Stimulated activated CD4-positive, alpha-beta T cell treated with anti-CD3 and anti-CD28 coated beads, Interleukin-1b, Interleukin-23, amount 100 ng/mL, for 1 hour (primary cell): ENCODE measurements at places on chromosomes 4 and X.

- DNase-seq: no peak
Observed at GRCh38 chr4:20574986-20575385, 125.3 kb upstream of the PACRGL start.

DNA sequence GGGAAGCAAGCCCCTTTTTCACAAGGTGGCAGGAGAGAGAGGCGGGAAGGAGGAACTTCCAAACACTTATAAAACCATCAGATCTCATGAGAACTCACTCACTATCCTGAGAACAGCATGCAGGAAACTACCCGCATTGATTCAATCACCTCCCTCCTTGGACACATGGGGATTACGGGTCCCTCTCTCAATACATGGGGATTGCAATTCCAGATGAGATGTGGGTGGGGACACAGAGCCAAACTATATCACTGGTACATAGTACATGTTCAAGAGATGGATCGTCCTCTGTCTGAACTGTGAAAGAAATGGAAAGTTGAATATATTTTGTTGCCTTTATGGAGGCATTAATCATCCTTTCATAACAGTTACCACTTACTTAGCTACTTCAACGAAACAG, 12.8 kb downstream of the EREG start:
- DNase-seq: no peak

DNA sequence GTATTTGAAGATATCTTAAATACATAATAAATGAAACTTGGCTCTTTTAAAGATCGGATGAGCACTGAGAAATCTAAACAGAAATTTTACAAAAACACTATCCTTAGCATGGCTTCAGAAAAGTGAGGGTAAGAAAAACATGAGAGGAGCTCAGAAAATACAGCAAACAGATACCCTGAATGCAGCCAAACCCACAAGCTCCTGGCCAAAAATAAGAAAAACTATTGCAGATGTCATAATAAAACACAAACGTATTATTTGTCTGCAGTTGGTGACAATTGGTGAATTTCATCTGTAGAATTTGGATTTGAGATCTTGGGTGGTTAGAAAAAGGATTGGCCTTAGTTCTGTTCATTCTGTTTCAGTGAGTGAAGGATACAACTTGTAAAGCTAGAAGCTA, 603.9 kb downstream of the INPP4B start:
- DNase-seq: no peak

GRCh38 chr4:183971929-183972490, 66.9 kb downstream of the STOX2 start:
- DNase-seq: no peak

- DNase-seq: no peak
Observed at GRCh38 chr4:44056721-44057151, 391.9 kb downstream of the KCTD8 start.

GRCh38 chr4:170623899-170624298, 534.1 kb upstream of the AADAT start:
- no peak for DNase-seq

DNA sequence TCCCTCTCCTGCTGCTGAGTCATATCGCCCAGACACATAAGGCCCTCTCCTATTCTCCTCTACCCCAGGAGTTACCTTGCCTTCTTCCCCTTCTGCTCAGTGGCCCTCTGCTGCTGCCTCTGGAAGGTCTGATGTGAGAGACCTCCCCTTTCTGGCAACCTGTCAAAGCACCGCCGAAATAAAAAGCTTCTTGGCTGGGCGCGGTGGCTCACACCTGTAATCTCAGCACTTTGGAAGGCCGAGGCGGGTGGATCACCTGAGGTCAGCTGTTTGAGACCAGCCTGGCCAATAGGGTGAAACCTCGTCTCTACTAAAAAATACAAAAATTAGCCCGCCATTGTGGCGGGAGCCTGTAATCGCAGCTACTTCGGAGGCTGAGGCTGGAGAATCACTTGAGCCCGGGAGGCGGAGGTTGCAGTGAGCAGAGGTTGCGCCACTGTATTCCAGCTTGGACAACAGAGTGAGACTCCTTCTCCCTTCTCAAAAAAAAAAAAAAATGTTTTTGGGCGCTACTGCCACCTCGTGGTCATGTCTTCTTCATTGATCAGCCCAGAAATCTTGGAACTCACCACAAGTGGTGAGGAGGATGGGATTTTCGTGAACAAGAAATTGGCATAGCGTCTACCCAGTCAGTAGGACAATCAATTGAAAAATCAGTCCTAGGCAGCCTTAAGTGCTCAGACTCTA, 8.6 kb upstream of the ZXDA start:
- no peak for DNase-seq

DNA sequence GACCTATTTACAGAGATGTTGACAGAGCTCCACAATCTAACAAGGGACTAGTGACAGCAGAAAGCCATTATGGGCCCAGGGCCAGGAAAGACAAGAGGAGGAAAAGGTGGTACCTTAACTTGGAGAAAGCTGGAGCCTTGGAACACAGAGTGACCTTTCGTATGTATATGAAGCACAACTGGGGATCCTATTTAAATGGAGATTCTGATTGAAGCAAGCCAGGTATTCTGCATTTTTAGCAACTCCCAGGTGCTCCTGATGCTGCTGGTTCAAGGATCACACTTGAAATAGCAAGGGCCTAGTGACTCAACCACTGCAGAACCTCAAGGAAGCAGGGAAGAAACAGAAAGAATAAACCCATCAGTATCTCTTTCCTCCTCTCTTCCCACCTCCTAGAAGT, 99.4 kb downstream of the TMEM47 start:
- DNase-seq: no peak

DNA sequence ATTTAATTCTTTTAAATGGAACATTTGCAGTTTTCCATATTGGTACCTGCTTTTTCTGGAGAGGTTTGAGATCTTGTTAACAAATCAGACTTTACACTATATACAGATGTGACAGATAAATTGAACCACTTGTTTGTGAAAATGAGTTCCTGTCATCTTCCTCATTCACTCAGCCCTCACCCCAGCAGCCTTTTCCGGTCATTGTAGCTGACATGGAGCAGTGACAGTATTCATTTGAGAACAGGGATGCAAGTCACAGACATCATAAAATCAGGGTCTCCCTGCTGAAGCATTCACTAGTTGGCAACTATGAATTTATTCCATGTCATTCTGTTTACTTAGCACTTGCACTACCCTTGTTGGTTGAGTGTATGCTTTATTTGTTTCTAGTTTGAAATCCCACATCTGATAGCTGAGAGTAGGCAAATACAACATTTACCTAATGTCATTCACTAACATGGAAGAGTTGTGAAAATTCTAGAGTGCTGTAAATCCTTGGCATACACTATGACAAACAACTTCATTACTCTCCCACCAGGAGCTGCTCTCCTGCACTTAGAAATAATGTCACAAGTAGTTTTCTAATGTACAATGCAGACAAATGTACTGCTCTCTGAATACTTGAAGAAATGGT, 78.9 kb downstream of the UGT8 start:
- DNase-seq: no peak

DNA sequence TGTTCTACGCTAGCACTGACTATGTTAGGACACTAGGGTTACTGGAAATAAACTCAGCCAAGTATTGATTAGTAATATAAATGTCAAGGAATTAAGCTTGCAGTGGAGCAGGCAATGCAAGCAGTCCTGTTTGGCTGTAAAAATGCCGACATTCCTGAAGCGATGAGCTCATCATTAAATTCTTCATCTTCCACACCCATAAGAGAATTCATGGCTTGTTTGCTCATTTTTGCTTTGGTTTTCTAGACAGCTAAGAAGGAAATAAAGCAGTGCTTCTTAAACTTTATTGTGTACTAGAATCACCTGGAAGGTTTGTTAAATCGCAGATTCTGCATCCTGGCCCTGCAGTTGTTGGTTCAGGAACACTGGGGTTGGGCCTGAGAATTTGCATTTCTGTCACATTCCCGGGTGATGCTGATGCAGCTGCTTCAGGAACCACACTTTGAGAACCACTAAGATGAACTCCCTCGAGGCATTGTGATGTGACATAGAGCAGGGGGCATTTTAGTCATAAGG, 17.8 kb downstream of the ANXA3 start:
- no peak for DNase-seq

DNA sequence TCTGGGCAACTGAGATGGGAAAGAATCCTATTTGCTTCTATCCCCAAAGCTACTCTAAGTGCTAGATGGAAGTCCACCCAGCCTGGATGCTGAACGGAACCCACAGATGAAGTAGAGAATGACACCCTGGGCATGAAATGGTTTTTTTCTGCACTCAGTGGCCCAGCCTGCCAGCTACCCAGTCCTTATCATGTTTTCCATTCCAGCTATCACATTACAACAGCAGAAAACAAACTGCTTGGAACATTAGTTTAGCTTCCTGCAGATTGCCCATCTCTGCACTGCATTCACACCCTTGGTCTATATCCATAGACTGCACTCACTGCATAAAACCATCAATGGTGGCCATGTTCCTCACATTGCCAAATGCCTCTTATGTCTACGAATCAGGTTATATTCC, 79.1 kb downstream of the NYX start:
- no peak for DNase-seq

DNA sequence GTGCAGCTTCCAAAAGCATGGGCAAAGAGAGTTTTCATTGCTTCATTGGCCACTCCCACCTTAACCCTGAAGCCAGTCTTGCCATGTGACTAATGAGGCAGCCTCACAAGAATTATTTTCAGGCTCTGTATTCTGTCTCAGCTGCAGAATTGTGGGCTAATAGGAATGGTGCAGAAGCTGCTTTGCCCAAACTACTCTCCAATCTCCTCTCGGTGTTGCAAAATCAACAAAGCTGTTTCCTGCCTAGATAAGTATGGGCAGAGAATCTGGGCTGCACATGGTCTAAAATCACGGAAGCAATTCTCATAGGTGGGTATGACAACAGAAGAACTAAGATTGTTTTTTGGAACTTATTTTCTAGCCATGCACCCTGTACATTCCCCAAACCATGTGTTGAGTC, 31.4 kb downstream of the PPP1R2C start:
- DNase-seq: no peak

DNA sequence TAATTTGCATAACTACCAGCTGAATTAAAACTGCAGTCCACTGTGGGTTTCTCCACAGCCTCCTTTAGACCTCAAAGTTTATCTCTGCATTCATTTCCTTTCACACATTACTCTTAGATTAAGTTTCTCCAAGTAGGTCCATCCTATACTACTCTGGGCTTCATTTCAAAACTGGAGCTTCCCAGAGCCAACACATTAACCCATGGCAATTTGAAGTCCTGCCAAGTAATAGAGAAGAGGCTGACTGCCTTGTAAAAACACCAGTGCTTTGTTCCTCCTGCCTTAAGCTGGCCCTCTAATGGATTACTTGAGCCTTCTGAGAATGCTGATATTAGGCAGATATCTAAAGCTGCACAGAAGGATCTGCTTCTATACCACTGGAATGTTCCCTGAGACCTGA, 997.2 kb upstream of the SLIT2 start:
- DNase-seq: no peak
